Right lobe of liver (tissue), 6 donors: ENCODE measurements at places on chromosomes 2 and 18. TPM values are rescaled to one million over a fixed set of nuclear protein-coding genes. Genes with fewer than 3 reads are reported as not detected.

GRCh38 chr18:57475903-57476302 lies 40.7 kb downstream of the ONECUT2 start:
- no peak for DNase-seq
- H3K4me3 ChIP-seq, result no peak overlapping the region
- H3K4me1 ChIP-seq, result no peaks in the 10 kb centered on the region
- H3K27me3 ChIP-seq, result no peaks in the 10 kb centered on the region

GRCh38 chr2:12737297-12737696 lies 20.6 kb downstream of the TRIB2 start:
- peak overlapping the region; percentile 8 for H3K27ac ChIP-seq
- H3K27me3 ChIP-seq, result no peaks in the 10 kb centered on the region
- DNase-seq, result no peak
- peaks cover 22% of the 10 kb centered on the region for H3K4me1 ChIP-seq

DNA sequence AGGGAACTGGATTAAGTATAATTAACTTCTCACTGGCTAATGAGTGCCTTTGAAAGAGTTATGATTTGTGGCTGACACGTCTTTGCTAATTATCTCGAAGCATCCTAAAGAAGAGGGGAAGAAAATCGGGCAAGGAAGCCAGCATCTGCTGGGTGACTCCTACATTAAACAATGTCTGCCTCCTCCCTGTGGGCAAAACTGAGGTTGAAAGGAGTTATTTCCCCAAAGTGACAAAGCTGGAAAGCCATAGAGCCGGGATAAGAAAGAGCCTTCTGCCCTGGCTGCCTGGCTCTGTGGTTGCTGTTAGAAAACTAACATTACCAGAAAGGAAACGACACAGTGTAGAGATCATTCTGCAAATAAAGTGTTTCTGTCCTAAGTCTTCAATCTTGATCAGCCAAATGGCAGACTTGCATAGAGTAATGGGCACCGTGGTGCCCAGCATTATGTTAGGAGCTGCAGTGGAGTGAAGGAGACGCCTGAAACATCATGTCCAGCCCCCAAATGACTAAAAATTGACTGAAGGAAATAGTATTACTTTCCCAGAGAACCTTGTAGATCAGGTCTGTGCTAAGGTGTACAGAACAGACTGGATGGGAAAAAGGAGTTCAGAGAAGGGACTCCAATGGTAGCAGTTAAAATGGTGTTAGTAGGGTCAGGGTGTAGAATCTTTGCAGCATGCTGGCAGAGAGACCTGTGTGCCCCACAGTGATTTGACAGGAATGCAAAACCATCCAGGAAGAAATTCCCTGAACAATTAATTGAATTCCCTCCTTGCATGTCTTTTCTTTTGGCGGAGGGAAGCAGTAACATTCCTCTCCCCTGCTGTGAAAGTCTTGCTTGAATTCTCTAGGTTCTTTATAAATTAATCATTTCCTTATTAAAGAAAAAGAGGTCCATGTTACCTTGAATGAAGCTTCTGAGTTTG lies 44.4 kb downstream of the ALPK2 start:
- no peaks in the 10 kb centered on the region for H3K36me3 ChIP-seq
- no peaks in the 10 kb centered on the region for H3K27me3 ChIP-seq
- H3K27ac ChIP-seq, result no peak overlapping the region
- H3K4me1 ChIP-seq, result no peaks in the 10 kb centered on the region
- H3K4me3 ChIP-seq, result no peak overlapping the region

- H3K27ac ChIP-seq, result no peak overlapping the region
- DNase-seq, result no peak
- H3K4me1 ChIP-seq, result no peaks in the 10 kb centered on the region
- no peaks in the 10 kb centered on the region for H3K27me3 ChIP-seq
- H3K36me3 ChIP-seq, result no peaks in the 10 kb centered on the region
Measured at GRCh38 chr2:100246163-100247145, 75.8 kb downstream of the LONRF2 start.

- H3K27me3 ChIP-seq, result no peaks in the 10 kb centered on the region
- H3K4me3 ChIP-seq, result no peak overlapping the region
- H3K36me3 ChIP-seq, result no peaks in the 10 kb centered on the region
- no peaks in the 10 kb centered on the region for H3K4me1 ChIP-seq
Measured at GRCh38 chr18:65091744-65092329, 659.0 kb upstream of the CDH7 start.

- H3K36me3 ChIP-seq, result no peaks in the 10 kb centered on the region
- H3K4me1 ChIP-seq, result no peaks in the 10 kb centered on the region
- H3K4me3 ChIP-seq, result no peak overlapping the region
- H3K27ac ChIP-seq, result no peak overlapping the region
Measured at GRCh38 chr2:170733798-170734600, 18.9 kb downstream of the SP5 start.

DNA sequence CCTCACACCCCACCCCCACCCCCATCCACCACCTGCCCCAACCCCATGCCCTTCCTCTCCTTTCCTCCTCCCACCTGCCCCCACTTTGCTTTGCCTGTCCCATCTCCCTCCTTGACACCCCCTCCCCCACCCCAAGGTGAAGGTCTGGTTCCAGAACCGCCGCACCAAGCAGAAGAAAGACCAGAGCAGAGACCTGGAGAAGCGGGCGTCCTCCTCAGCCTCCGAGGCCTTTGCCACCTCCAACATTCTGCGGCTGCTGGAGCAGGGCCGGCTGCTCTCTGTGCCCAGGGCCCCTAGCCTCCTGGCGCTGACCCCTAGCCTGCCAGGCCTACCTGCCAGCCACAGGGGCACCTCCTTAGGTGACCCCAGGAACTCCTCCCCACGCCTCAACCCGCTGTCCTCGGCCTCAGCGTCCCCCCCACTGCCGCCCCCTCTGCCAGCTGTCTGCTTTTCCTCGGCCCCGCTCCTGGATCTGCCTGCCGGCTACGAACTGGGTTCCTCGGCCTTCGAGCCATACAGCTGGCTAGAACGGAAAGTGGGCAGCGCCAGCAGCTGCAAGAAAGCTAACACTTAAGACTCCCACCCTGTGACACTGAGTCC lies 3.0 kb upstream of the ATP6V1B1 start:
- no peaks in the 10 kb centered on the region for H3K27me3 ChIP-seq
- no peak overlapping the region for H3K27ac ChIP-seq
- H3K36me3 ChIP-seq, result no peaks in the 10 kb centered on the region
- no peak for DNase-seq

DNA sequence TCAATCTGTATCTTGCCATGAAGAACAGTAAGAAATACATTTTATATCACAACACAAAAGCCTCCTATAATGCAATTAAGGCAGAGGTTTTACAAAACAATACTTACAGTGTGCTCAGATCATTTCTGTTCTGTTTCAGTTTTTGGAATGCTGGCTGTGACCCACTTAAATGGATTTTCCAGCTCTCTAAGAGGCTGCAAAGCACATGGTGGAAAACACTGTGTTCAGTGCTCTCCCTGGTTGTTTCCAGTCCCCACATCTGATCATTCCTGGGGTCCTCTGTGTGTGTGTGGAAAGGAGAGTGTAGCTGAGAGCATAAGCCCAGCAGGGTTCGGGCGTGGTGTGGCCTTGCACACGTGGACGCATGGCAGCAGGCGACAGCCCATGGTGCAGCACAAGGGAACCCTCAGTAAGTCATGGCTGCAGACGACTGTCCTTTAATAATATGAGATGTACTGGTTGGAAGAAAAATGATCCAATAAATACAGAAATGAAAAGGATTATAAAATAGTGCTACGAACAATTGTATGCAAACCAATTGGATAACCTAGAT lies 95.6 kb downstream of the FAM210A start:
- H3K27ac ChIP-seq, result no peak overlapping the region
- no peaks in the 10 kb centered on the region for H3K4me1 ChIP-seq
- no peak overlapping the region for H3K4me3 ChIP-seq
- H3K27me3 ChIP-seq, result no peaks in the 10 kb centered on the region
- H3K36me3 ChIP-seq, result no peaks in the 10 kb centered on the region

GRCh38 chr2:64367444-64368232 lies 86.3 kb upstream of the LGALSL start:
- no peaks in the 10 kb centered on the region for H3K4me1 ChIP-seq
- no peaks in the 10 kb centered on the region for H3K36me3 ChIP-seq
- DNase-seq, result no peak
- H3K27me3 ChIP-seq, result no peaks in the 10 kb centered on the region
- H3K4me3 ChIP-seq, result no peak overlapping the region

DNA sequence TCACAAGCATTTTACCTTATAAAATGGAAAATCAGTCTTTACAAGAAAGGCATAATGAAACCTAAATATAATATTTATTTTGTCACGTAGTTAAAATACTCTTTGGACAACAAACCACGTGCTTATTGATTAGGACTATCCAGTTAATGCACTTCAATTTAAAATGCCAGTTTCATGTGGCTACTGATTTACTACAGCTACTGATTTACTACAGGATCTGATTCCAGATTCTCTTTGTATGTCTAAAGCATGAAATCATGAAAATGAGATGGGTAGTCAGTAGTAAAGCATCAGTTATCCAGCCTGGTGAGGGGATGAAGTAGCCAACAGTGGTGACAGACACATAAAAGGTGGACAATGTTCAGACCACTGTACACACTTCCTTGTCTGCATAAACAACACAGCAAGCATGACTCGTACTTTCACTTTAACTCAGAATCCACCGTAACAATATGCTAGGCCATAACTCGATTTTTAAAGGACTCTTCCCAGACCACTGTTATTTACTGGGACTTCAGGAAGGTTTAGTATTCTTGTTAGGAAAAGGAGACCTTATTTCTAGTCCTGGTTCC lies 24.9 kb downstream of the ACAA2 start:
- H3K27me3 ChIP-seq, result no peaks in the 10 kb centered on the region
- H3K4me1 ChIP-seq, result no peaks in the 10 kb centered on the region
- no peak for DNase-seq
- no peak overlapping the region for H3K4me3 ChIP-seq

- no peaks in the 10 kb centered on the region for H3K27me3 ChIP-seq
- peaks cover 7% of the 10 kb centered on the region for H3K4me1 ChIP-seq
- no peak for DNase-seq
- H3K27ac ChIP-seq, result peak overlapping the region; percentile 59
- no peaks in the 10 kb centered on the region for H3K36me3 ChIP-seq
Measured at GRCh38 chr2:26758790-26759321, 5.2 kb upstream of the SLC35F6 start.

DNA sequence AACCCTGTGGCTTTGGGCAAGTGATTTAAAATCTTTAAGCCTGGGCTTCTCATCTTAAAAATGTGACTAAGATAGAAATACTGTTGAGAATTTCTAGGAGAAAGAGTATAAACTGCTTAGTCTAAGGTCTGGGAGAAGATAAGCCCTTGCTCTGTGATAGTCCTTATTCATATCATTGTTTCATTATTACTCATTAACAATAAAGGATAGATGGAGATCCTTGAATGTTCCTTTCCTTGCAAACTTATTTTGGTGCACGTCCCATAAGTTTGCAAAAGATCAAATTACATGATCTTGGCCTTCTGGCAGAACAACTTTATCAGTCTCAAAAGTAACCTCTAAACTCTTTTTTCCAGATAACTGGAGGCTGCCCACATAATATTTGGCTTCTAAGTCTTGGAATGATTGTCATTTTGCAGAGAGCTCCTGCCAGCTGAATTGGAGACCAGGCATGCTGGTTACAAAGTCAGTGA lies 138.3 kb downstream of the FAM124B start:
- DNase-seq, result no peak
- H3K36me3 ChIP-seq, result no peaks in the 10 kb centered on the region
- no peaks in the 10 kb centered on the region for H3K27me3 ChIP-seq
- no peak overlapping the region for H3K4me3 ChIP-seq
- H3K27ac ChIP-seq, result no peak overlapping the region

- peaks cover 22% of the 10 kb centered on the region for H3K4me1 ChIP-seq
- H3K4me3 ChIP-seq, result no peak overlapping the region
- no peaks in the 10 kb centered on the region for H3K27me3 ChIP-seq
- H3K27ac ChIP-seq, result peak overlapping the region; percentile 10
- no peaks in the 10 kb centered on the region for H3K36me3 ChIP-seq
Measured at GRCh38 chr2:102122115-102122514, 20.4 kb upstream of the IL1R1 start.

DNA sequence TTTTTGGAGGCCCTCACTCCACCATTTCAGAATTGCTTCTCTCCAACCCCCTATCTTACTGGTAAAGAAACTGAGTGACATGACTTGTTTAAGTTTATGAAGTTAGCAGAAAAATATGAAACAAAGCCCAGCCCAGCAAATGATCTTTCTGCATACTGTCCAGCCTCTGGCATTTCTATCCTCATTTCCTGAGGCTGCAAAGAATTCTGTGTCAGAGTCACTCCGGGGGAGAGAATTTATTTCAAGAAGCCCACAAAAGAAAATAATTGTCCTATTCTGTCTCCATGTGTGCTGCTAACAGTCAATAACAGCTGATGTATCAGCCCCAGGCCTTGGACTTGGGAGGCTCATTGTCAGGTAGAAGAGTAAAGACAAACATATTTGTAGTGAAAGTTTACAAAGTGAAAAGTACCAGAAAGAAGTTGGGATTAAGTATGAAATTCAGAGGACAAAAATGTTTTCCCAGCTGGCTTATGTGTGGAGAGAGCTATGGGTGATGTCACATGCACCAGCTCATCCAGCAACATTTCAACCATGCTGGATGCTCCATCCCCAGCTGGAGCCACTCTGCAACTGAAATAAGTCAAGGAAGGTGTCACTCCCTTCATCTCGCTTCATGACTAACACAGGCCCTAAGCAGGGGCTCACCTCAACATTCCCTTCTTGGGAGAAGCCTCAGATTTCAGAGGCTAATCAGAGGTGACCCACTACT lies 42.3 kb downstream of the TRABD2A start:
- no peak for DNase-seq
- no peaks in the 10 kb centered on the region for H3K27me3 ChIP-seq
- H3K36me3 ChIP-seq, result no peaks in the 10 kb centered on the region
- no peak overlapping the region for H3K27ac ChIP-seq

DNA sequence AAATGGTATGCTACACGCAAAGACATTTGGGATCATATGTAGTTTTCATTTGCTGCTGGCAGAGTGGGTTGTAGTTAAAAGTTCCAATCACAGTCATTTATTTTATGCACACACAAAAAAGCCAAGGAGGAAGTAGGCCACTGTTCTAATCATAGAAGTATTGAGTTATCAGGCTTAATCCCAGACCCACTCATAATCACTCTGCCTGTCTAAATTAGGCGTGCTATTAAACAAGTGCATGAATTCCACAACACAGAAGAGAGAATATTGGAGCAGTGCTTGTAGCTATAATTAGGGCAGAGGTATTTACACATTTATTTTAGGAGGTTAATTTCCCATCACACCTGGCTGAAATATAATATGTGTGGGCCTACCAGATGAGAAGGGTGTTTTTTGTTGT lies 65.7 kb upstream of the FIGN start:
- no peak for DNase-seq
- H3K27ac ChIP-seq, result no peak overlapping the region
- no peaks in the 10 kb centered on the region for H3K36me3 ChIP-seq
- no peak overlapping the region for H3K4me3 ChIP-seq
- no peaks in the 10 kb centered on the region for H3K4me1 ChIP-seq

DNA sequence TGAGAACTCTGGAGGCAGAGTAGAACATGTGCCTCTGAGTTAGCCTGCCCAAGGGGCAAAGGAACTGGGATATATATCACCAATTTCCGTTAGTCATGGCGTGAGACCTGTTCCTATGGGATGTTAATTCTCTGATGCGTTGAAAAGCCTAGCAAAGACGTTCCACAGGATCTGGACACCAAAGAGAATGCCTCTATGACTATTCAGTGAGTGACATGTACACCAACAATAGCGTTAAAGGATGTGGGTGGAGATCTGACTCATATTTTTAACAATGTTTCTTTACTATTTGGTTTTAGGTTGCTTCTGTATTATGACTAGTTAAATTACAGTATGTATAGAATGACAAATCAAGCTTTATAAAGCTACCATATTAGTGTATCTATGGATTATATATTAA lies 320.9 kb upstream of the MC4R start:
- no peaks in the 10 kb centered on the region for H3K4me1 ChIP-seq
- no peak overlapping the region for H3K4me3 ChIP-seq
- H3K27ac ChIP-seq, result no peak overlapping the region
- no peaks in the 10 kb centered on the region for H3K36me3 ChIP-seq
- no peaks in the 10 kb centered on the region for H3K27me3 ChIP-seq
- DNase-seq, result no peak

The PCARE gene
- total RNA-seq, result not detected

The TUBA3D gene
- total RNA-seq, result 2.5 TPM

The CREG2 gene
- not detected for total RNA-seq
